Fibroblast of lung (primary cell): ENCODE measurements at places on chromosomes 5 and 9.

DNA sequence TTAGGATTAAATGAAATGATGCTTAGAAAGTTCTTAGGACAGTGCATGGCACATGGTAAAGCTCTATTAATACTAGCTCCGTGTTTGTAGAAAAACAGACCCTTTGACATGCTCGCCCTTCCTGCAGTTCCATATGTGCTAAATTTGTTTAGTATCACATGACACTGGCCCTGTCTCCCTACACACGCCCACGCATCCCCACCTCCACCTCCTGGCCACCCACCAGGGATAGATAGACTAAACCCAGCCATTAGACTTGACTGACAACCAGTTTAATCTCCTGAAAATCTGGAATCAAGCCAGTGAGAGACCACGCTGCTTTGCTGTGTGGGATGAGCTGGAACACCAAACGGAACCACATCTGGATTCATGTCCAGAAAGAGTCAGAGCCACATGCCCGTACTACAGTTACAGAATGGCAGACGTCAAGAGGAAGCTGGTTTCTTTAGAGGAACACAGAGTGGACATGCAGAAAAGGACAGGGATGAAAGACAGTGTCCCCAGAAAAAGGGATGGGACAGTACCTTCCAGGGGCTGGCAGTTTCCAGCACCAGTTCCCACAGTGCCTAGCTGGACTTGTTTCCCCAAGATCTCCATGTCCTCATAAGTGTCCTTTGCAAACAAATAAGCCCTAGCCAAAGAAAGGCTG is 186.1 kb downstream of the PDZD2 start:
- no peak for DNase-seq

DNA sequence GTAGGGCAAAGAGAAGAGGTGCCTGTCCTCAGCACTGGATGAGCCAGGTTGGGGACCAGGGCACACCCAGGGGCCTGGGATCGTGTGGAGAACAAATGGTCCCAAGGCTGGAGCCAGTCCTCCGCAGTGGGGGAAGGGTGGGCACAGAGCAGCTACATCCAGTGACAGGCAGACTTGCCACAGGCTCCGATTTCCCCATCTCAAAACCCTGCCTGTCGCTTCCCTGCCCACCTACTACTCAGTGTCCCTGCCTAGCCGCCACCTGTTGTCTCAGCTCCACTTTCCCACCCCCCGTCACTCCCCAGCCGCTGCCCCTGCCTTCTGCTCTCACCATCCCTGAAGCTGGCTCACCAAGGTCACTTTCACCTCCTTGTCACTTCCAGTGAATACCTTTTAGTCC is 13.9 kb upstream of the ENHO start:
- no peak for DNase-seq

DNA sequence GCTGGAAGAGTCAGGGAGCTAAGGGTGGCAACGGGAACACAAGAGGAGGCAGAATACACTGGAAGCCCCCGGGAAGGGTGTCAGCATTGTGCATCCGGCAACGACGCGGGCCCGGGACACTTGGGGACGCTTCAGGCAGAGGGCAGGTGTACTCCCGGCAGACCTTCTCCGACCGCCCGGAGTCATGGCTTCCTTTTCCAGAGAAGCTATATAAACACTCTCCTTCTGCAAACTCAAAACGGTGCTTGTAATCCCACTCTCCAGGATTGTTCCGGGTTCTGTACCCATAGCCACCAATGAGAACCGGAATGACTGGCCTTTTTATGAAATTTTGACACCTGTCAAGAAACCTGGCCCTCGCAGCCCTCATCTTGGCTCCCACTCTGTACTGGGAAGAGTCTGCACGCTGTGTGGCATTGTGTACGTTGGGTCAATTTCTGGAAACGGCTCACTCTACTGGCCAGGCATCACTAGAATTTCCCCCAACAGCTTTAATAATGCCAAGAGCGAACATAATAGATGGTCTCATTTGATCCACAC is 462 bp upstream of the MCC start:
- no peak for DNase-seq

DNA sequence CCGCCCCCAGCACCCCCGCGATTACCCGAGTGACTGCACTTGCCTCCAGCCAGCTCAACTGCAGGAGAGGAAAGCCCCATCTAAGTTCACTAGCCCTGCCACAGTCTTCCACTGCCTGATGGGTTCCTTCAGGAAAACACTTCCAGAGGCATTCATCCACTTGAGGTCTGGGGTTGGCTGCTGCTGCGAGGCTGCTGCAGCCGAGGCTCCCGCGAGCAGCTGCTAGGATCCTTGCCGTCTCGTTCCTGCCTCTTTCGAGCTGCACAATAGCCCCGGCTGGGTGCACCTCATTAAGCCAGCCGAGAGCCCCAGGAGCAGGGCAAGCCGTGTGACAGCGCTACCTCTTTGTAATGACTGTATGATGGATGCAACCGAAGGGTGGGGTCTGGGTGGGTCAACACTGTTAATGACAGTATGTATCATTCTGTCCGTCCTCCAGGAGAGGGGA is 24.2 kb upstream of the ELAVL2 start:
- DNase-seq: no peak

- DNase-seq: no peak
Observed at GRCh38 chr9:134348404-134349155, 22.3 kb downstream of the RXRA start.

DNA sequence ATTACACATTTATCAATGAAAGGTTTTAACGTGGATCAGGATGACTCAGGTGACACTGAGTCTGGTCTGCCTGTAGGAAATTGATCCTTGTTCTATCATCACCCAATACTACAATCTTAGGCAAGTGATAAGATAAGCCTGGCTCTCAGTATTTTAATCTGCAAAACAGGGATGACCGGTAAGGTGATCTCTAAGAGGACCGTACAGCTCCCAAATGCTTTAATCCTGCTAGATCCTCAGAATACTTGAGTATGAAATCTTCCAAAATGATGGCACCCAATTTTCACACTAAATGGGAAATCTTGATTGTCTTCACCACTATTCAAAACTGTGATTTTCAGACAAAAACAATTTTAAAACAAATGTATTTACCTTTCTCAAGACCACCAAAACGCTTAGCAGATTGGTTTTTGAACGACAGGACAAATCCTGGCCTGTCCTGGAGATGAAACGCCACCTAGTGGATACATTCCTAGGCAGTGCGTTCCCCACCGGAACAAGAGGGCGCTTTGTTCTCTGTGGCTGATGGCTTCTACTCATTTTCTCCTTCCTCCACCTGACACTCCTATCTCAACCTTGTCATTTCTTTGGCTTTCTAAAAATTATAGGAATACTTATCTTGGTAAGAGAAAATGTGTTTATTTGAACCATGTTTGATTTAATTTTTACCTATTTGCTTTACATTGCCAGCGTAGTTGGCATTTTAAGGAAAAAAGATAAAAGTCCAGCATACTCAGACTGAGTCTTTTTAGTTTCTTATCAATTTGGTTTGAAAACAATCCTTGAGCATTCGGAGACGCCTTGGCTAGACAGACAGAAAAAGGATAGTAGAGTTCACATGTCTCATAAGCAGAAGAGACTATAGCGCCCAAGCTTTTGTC is 41.2 kb upstream of the VCAN start:
- peak; percentile 58 for DNase-seq
